ENCODE measurements at places on chromosomes 2 and 18. TPM values are rescaled to one million over a fixed set of nuclear protein-coding genes. Genes with fewer than 3 reads are reported as not detected.

DNA sequence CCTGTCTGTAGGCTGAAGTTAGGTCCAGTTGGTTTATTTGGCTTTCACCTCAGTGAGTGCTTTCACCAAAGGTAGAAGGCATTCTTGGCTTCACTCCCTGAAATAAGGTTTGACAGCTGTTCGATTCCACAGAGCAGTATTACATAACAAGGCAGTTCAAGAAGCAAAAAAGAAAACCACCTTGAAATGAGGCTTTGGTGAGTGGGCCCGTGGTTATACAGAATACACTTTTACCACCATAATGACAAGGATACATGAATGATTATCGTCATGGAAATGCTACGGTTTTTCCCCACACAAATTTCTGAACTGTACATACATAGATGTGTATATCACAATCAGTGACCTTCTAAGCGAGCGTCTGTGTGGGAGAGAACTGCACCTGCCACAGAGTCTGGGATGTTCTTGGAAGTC is 80.0 kb upstream of the CHRNA1 start:
- H3K4me1 ChIP-seq = peaks cover 6% of the 10 kb centered on the region
- H3K27me3 ChIP-seq = no peaks in the 10 kb centered on the region
- no peak overlapping the region for H3K4me3 ChIP-seq
- DNase-seq = no peak

- H3K4me1 ChIP-seq = no peaks in the 10 kb centered on the region
- no peaks in the 10 kb centered on the region for H3K36me3 ChIP-seq
- no peaks in the 10 kb centered on the region for H3K27me3 ChIP-seq
- no peak overlapping the region for H3K4me3 ChIP-seq
- DNase-seq = no peak
These were observed 359.7 kb downstream of the MBD2 start for GRCh38 chr18:53864770-53865169.

Gene CLIP4
- total RNA-seq = 64.6 TPM

DNA sequence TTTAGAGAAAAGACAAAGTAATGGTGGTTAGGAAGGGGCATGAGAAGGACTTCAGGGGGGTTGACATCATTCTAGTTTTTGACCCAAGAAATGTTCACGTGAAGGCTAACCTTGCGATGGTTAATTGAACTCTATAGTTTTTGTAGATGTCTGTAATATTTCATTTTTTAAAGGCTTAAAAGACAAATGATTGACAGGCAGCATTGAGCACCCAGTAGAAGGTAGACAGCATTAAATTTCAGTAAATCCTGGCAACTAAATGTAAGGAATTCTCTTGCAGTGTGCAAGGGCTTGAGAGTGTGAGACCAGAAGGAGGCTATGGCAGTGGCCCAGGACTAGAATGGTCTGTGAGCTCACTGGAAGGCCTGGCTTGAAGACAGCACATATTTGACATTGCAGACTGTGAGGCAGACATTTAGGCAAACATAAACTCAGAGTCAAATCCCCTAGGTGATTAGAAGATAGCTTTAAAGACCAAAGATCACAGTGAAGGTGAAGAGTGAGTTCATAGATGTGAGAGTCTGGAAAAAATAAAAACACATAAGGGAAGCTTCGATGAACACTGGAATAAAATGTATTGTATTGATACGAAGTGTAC is 100.1 kb upstream of the MAP4K4 start:
- H3K27ac ChIP-seq = no peak overlapping the region
- H3K4me3 ChIP-seq = no peak overlapping the region
- H3K4me1 ChIP-seq = no peaks in the 10 kb centered on the region
- DNase-seq = no peak
- no peaks in the 10 kb centered on the region for H3K27me3 ChIP-seq

DNA sequence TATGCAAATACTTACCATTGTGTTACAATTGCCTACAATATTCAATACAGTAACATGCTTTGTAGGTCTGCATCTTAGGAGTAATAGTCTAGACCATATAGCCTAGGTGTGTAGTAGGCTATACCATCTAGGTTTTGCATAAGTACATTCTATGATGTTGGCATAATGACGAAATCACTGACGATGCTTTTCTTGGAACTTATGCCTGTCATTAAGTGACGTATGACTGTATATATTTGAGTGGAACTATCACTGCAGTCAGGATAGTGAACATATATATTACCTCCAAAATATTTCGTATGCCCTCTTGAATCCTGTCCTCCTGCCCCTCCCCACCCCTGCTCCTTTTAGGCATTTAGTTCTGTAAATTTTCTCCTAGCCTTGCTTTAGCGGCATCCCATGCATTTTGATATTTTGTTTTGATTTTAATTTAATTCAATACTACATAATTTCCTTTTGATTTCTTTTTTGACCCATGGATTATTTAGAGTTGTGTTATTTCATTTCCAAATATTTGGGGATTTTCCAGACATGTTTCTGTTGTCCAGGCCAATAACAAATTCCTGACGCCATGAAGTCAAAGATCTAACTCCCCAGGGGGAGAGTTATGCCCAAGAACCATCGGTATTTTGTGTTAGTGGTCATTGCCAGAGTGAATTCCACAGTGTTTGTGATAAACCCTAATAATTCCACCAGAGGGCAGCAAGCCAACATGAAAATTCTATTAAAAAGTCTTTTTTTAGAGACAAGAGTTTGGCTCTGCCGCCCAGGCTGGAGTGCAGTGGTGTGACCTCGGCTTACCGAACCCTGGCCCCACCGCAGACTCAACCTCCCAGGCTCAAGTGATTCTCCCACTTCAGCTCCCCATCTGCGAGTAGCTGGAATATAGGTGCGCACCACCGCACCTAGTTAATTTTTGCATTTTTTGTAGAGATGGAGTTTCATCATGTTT is 24.2 kb upstream of the CASP8 start:
- H3K4me3 ChIP-seq = peak overlapping the region; percentile 37
- H3K27me3 ChIP-seq = no peaks in the 10 kb centered on the region
- no peaks in the 10 kb centered on the region for H3K36me3 ChIP-seq
- peak overlapping the region; percentile 47 for H3K27ac ChIP-seq

Gene GCG
- not detected for total RNA-seq

Gene ZNF513
- 13.9 TPM for total RNA-seq

GRCh38 chr2:231344851-231345250 is 50.7 kb upstream of the B3GNT7 start:
- H3K4me3 ChIP-seq = no peak overlapping the region
- DNase-seq = peak; percentile 32
- H3K4me1 ChIP-seq = peaks cover 22% of the 10 kb centered on the region
- H3K27me3 ChIP-seq = no peaks in the 10 kb centered on the region

GRCh38 chr18:11064106-11064505 is 85.3 kb downstream of the PIEZO2 start:
- no peak for DNase-seq
- H3K36me3 ChIP-seq = no peaks in the 10 kb centered on the region
- H3K27ac ChIP-seq = no peak overlapping the region

DNA sequence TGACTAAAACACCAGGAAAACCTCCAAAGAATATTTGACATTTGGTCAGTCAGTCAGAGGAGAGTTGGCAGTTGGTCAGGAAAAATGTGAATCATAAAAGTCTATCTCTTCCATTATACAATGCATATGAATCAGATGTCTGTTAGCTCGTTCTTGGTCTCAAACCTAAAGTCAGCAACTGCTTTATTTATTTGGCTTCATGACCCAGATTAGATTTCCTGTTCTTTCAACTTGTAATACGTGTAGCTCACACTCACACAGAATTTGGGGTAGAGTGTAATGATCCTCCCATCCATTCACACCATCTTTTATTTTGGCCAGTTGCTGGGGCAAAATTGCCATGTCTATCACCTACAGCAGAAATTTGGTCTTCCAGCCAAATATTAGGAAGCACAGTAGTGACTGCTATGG is 81.9 kb upstream of the COL5A2 start:
- no peak for DNase-seq
- H3K27ac ChIP-seq = no peak overlapping the region
- H3K4me3 ChIP-seq = no peak overlapping the region
- H3K27me3 ChIP-seq = no peaks in the 10 kb centered on the region

Gene UBR3
- 46.7 TPM for total RNA-seq

DNA sequence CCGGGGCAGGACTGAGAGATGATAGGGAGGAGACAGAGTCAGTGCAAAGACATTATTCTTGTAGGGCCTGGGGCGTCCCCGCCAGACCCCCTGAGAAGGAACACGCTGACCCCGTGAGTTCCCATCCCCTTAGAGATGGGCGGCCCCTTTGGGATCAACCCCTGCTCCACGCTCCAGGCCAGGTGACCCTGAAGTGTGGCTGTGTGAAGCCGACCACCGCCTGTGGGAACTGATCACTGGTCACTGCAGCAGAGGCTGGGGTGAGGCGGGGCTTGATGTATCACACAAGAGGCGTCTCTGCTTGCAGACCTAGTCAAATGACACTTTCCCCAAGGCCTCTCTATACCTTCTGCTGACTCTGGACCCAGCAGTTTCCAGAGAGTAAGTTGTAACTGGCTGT is 157.4 kb upstream of the TWIST2 start:
- H3K36me3 ChIP-seq = no peaks in the 10 kb centered on the region
- no peaks in the 10 kb centered on the region for H3K27me3 ChIP-seq
- DNase-seq = no peak
- no peaks in the 10 kb centered on the region for H3K4me1 ChIP-seq
- H3K27ac ChIP-seq = no peak overlapping the region

Gene FOXD4L1
- 0.62 TPM for total RNA-seq

DNA sequence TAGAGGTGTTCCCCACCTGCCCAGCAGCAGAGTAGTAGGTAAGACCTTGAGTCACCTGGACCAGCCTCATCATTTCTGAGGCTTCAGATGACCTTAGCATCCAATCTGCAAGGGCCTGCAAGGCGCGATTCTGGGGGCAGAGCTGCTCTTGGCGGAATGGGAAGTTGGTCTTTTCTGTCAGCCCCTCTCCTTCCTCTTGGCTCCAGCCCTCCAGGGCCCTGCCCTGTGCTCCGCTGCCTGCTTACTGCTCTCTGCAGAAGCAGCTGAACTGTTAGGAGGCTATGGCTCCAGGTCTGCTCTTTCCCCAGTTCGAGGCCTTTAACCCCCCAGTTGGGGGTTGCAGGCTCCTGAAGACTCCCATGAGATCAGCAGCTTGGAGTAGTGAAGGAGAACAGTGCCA is 96.1 kb upstream of the MCFD2 start:
- no peaks in the 10 kb centered on the region for H3K27me3 ChIP-seq
- DNase-seq = no peak
- no peak overlapping the region for H3K4me3 ChIP-seq

Gene DCDC2C
- not detected for total RNA-seq

- H3K4me1 ChIP-seq = no peaks in the 10 kb centered on the region
- no peak overlapping the region for H3K27ac ChIP-seq
- no peak for DNase-seq
- H3K36me3 ChIP-seq = no peaks in the 10 kb centered on the region
These were observed 251.4 kb downstream of the SLC8A1 start for GRCh38 chr2:40200366-40200915.

- H3K27me3 ChIP-seq = no peaks in the 10 kb centered on the region
- no peak overlapping the region for H3K27ac ChIP-seq
- no peaks in the 10 kb centered on the region for H3K36me3 ChIP-seq
- H3K4me1 ChIP-seq = no peaks in the 10 kb centered on the region
- no peak overlapping the region for H3K4me3 ChIP-seq
- DNase-seq = peak; percentile 20
These were observed 259.9 kb downstream of the NDUFA10 start for GRCh38 chr2:239765076-239765845.

DNA sequence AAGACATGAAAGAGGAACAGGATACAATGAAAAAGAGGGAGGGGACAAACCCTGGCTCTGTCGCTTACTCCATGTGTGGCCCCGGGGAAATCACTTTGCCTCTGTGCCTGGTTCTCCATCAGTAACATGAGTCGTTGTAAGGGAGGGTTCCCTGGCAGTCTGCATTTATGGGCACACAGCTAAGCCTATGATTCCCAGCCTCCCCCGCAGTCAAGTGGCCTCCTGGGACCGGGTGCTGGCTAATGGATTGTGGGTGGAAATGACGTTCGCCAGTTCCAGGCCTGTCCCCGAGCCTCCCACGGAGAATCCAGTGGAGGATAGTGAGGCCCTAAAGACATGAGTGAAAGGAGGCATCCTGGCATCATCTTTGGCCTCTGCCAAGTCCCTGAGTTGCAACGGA is 42.7 kb downstream of the SFXN5 start:
- H3K4me3 ChIP-seq = no peak overlapping the region
- no peak overlapping the region for H3K27ac ChIP-seq
- DNase-seq = no peak
- peaks cover 5% of the 10 kb centered on the region for H3K4me1 ChIP-seq

Gene RND3
- 20.8 TPM for total RNA-seq

Gene ELOA2
- not detected for total RNA-seq

DNA sequence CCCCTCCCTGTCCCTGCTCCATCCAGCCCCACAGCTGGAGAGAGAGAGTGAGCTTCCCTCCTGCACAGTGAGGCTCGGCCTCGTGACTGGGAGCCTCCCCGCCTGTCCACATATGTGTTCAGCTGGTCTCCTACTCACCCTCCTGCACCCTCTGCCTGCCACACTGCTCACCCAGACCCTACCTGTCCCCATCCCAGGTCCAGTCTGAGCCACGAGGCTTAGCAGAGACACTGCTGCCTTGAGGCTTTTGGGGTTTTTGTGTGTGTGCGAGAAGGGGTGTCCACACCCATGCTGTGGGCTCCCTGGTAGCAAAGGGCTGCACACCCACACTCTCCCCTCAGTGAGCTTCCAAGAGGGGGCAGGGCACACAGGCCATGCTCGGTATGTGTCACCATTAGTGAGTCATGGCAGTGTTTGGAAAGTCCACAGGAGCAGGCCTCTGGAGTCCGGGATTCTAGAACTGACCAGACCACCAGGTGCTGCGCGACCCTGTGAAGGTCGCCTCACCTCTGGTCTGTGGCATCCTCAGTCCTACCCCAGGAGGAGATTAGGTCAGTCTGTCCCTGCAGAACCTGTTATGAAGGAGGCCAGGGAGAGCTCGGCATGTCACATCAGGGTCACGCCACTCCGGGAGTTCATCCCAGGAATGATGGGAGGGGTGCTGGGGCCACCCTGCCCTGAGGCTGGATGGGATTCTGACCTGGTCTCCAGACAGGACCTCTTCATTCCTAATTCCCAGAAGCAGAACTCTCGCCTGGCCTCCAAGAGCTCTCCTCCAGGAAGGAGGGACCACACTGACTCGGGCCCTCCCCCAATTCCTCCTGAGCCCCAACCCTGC is 39.9 kb upstream of the SMAD7 start:
- DNase-seq = no peak
- no peaks in the 10 kb centered on the region for H3K36me3 ChIP-seq
- no peak overlapping the region for H3K27ac ChIP-seq
- no peak overlapping the region for H3K4me3 ChIP-seq
- H3K4me1 ChIP-seq = peaks cover 33% of the 10 kb centered on the region

Gene LIMS4
- 1.1 TPM for total RNA-seq

GRCh38 chr2:8539743-8540551 is 141.9 kb upstream of the ID2 start:
- H3K4me3 ChIP-seq = no peak overlapping the region
- DNase-seq = peak; percentile 73
- H3K36me3 ChIP-seq = no peaks in the 10 kb centered on the region
- H3K27ac ChIP-seq = peak overlapping the region; percentile 60

GRCh38 chr2:16760426-16760825 is 94.8 kb upstream of the CYRIA start:
- no peak overlapping the region for H3K4me3 ChIP-seq
- peaks cover 21% of the 10 kb centered on the region for H3K4me1 ChIP-seq
- H3K27ac ChIP-seq = no peak overlapping the region
- DNase-seq = no peak

Gene C1GALT1C1L
- 0.44 TPM for total RNA-seq
